Right ventricle myocardium superior (tissue), 1 donor: ENCODE measurements at places on chromosomes 3 and 15. TPM values are rescaled to one million over a fixed set of nuclear protein-coding genes. Genes with fewer than 3 reads are reported as not detected.

The PCLAF gene
- 0.59 TPM for total RNA-seq

- DNase-seq = no peak
Observed at GRCh38 chr3:39267631-39268548, 11.9 kb downstream of the CX3CR1 start.

- no peak for DNase-seq
Observed at GRCh38 chr3:149151843-149152242, 22.4 kb downstream of the HPS3 start.

GRCh38 chr3:191358929-191359328 lies 28.6 kb upstream of the UTS2B start:
- DNase-seq = no peak

DNA sequence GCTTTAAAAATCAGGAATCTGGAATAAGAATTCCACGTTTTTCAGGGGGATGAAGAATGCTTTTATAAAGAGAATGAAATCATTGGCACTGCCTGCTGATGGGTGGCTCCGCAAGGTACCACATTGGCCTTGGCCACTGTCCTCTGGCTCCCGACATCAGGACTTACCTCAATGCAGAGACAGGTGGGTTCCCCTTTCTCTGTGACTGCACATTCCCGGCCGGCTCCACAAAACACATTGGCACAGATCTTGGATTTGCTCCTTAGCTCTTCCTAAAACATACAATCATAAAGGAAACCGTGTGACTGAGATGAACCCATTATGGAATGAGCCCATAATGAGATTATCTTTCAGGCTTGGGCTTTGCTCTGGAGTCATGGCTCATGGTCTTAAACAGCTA lies 35.0 kb downstream of the FSTL1 start:
- DNase-seq = no peak

DNA sequence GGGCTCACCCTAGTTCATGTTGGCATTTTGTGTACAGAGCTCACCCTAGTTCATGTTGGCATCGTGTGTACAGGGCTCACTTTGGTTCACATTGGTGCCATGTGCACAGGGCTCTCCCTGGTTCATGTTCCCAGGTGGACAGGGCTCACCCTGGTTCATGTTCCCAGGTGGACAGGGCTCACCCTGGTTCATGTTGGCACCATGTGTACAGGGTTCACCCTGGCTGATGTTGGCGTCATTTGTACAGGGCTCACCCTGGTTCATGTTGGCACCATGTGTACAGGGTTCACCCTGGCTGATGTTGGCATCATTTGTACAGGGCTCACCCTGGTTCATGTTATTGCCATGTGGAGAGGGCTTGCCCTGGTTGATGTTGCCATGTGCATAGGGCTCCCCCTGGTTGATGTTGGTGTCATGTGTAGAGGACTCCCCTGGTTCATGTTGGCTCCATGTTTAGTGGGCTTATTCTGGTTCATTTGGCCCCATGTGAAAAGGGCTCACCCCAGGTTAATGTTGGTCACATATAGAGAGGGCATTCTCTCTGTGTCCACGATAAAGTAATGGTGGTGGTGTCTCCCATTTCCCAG lies 31.7 kb upstream of the NR2C2 start:
- no peak for DNase-seq
